ENCODE measurements at places on chromosomes 2 and 18.

DNA sequence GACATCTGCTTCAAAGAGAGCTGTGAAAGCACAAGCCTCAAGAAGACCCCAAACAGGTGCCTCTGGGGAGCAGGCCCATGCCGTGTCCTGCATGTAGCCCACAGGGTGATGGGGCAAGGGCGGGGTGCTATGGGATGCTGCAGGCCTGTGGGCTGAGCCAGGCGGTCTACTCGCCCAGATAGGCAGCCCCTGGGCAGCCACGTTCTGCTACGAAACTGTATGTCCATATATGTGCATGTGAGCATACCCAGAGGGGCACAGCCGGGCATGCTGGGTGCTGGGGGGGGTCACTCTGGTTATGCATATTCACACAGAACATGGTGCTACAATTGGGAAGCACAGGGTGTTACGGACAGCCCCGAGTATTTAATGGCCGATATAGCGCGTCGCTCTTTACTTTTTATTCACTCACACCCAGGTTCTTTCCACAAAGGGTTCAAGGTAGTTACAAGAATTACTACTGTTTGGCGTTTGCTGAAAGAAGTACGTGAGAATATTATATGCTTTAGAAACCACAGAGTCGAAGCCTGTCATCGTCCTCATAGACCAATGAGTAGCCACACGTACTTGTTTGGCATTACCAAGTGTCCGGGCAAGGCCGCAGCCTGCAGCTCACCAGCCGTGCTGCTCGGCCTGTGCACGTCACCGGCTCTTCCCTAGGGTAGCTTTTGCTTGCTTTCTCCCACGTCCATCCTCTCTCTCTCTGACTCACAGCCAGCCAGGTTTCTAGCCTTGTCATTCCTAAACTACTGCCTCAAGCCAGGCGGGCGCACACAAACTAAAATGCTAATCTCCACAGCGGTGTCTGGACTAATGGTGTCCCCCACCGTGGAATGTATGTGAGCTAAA lies 14.4 kb downstream of the MTERF4 start:
- DNase-seq = no peak

DNA sequence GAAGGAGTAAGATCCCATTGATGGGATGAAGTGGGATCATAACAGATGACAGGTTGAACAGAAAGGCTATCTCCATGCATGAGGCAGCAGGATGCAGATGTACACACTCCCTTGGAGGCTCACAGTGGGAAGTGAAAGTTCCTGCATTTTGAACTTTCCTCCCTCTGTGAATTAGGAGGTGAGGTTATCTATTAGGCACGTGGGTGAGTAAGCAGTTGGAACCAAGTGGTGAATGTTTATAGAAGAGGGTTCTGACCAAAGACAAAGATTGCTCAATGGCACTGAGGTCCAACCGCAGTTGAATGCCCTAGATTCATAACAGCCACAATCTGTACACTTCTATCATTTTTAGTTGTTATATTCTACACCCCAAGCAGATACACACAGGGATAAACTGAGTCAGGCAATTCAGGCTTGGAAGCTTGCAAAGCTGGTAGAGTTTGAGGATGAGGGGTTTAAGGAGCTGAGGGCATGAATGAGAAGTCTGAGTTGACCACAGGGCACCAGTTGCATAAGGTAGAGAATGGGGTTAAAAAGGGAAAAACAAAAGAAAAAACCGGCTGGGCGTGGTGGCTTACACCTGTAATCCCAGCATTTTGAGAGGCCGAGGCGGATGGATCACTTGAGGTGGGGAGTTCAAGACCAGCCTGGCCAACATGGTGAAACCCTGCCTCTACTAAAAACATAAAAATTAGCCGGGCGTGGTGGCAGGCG lies 7.1 kb upstream of the KCMF1 start:
- DNase-seq = no peak

GRCh38 chr18:14031053-14031452 lies 101.2 kb downstream of the ZNF519 start:
- no peak for DNase-seq

GRCh38 chr2:96239745-96240264 lies 26.0 kb downstream of the TMEM127 start:
- DNase-seq = no peak

DNA sequence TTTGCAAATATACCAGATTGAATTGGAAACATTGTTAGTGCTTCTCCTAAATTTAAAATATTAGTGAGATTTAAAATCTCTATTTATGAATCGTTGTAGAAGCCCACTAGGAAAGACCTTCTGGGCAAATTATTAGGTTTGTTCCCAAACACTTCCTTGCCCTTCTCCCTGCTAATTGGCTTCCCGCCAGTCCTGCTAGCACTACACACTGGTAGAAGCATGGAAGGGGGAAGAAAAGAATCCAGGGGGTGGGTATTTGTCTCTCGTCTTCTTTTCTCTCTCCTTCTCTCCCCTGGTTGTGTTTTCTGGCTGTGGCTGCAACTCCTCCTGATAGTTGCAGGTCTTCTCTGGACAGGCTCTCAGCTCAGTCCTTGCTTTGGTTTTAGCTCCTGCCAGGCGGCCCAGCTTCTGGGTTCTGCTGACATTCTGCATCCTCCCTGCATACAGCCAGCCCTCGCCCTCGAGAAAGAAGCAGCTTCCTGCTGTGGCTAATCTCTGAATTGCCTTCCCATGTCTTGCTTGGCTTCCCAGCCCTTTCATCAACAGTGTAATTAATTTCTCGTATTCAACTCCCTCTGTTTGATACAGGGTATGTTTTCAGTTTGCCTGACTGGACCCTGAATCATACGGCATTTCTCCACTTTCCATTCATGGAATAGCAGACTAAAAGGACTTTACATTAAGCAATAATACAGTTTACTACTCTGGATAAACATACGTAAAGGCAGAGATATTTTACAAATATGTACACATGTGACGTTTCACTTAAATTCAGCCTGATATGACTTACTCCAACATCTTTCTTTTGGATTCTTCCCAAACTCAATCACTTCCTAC lies 6.9 kb upstream of the PARD3B start:
- DNase-seq = no peak

DNA sequence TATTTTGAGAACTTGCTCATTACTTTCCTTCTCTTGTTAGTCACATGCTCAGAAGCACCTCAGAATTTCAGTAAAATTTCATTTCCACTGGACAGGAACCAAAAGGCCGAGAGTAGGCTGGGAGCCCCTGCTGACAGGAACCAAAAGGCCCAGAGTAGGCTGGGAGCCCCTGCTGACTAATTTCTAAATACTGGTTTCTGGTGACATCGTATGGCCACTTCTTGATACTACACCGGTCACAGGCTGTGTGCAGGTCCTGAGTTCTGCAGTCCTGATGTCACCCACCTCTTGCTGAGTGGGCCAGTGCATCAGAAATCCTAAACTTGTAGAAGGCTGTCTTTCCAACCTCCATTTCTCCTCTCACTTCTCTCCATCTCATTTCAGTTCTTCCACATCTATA lies 17.7 kb upstream of the EN1 start:
- DNase-seq = no peak

DNA sequence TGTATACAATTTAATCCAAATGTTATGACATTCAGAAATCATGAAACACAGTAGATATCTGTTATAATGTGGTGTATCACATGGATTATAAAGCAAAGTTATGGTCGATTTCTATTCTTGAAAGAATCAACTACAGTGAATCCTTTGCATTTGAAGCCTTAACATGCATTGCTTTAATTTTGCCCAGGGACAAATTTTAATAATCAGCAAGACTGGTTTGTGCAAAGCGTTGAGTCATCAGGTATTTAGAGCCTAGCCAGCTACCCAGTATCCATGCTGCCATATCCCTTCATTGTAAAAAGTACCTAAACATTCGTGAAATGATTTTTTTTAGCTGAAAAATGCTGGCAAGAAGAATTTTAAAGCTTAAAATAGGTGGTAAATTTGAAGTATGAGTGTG lies 8.9 kb upstream of the SPDYA start:
- no peak for DNase-seq

DNA sequence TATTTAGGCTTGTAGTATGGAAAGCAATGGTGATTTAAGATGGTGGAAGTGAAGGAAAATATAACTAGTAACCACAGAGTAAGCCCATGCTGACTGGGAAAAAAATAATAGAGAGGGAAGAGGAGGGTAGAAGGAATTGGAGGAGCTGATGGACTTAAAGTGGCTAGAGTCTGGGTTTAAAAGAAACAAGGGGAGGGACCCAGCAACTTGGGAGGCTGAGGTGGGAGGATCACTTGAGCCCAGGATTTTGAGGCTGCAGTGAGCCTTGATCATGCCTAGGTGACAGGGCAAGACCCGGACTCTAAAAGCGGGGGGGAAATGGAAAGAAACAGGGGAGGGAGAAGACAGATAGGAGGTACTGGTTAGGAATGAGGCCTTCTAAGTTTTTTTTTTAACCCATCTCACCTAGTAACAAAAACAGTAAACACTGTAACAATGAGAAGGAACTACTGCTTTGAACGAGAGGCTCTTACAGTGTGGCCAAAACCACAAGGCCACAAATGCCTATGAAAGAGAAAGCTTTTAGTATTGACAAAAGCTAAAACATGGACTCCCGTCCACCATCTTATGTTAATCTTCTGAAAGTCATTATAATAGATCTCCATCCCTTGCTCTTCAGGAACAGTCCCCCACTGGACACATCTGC lies 26.6 kb downstream of the METTL8 start:
- no peak for DNase-seq

GRCh38 chr2:118577202-118577601 lies 270.2 kb downstream of the EN1 start:
- DNase-seq = no peak

DNA sequence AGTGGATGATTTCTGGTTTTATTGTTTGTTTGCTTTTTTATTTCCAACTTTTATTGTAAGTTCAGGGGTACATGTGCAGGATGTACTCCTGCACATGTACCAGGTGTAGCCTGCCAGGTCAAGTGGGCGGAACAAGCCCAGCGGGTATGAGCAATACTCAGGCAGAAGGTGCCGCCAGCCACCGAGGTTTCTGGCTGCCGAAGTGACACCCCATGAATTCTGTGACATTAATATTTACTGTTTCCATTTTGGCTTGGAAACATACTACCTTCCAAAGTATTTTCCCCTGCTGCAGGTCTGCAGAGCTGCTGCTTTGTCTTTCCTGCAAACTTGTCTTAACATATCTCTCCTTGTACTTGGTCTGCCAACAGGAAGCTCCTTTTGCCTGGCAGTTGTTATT lies 78.5 kb downstream of the PTPN4 start:
- no peak for DNase-seq

DNA sequence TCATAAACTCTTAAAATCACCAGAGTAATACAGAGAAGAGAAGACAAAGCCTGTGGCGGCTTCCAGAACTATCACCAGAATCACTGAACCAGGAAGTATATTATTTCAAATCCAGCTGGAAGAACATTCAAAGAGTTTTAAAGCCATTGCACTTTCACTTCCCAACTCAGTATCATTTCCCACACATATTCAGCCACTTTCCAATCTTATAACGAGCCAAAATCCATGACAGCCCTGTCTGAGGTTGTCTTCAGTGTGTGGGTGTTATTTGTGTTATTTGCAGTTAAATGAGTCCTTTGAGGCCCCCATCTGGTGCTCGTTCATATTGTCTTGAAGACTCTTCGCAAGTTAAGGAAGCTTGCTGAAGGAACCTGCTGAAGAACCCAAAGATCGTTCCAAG lies 559.9 kb downstream of the TSN start:
- DNase-seq = no peak

- no peak for DNase-seq
Measured at GRCh38 chr2:67281101-67281500, 116.0 kb upstream of the ETAA1 start.

DNA sequence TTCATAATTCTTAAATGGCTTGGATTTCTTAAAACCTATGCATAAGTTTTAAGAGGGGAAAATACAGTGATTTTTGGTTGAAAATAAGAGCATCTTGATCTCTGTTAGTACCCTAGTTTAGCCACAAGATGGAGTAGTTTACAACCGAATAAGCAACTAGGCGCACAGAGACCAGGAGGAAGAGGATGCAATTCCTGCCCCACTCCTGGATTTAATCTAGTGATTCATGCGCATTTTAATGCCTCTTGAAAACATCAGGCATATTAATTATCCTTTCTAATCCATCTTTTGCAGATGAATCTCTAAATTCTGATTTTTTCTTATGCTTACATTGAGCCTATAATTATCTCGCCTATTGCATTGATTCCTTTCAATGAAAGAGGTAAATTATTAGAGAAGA lies 76.7 kb downstream of the MRPS9 start:
- DNase-seq = no peak

DNA sequence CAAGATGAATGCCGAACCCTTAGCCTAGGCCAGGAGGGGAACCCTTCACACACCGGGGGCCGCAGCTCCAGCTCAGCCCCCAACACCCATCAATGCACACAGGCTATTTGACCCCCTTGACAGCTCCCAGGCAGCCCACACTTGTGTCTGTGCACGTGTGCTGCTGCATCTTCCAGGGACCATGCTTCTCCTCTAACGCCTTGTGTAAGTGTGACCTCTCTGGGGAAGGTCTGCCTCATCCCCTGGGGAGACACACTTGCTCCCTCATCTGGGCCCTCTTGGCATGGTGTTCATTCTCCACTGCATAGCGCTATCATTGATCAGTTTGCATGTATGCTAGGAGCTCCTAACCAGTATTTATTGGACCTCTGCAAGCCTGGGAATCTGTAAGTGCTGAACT lies 120.0 kb upstream of the FHL2 start:
- no peak for DNase-seq

DNA sequence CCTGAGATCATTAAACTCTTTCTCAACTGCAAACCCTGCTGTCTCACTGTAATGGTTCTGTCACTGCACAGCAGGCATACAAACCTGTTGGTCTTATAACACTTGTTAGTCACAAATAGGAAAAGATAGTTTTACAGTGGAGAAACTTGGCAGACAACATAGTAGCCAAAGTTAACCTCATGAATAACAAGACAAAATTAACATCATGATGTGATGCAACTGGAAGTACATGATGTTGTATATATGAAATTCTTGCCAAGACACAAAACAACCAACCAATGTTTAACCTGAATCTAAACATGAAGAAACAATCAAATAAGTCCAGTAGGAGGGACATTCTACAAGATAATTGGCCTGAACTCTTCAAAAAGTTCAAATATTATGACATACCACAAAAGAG lies 189.3 kb downstream of the RNF152 start:
- DNase-seq = no peak

Data from stimulated activated CD4-positive, alpha-beta T cell treated with anti-CD3 and anti-CD28 coated beads, Interleukin-15, amount 100 ng/mL, for 24 hours (primary cell).